Activated T-helper 1 cell treated with Interleukin-2 at 50 U/mL for 16 hours (primary cell): ENCODE measurements at places on chromosomes 1 and 21.

DNA sequence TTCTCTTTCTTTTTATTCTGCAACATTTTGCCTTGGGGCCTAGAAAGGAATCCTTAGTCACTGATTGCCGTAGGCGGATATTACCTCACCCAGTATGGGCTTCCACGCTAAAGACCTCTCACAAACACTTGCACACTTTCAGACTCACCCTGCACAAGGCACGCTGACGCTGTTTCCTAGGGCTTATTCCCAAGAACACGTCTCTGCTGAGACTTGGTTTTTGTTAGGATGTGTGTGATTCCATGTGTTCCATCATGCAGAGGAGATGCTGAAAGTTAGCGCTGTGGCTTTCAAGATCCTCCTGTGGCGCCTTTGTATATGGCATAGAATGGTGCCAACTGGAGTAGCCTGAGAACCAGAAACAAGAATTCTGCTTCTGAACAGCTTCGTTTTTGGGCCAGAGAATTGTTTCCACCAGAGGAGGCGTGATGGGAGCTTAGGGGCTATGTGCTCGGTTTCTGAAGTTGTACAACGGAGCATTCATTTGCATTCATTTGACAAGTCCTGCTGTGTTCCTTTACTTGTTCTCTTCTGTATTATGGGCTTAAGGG is 297.0 kb downstream of the DISC1 start:
- no peak for DNase-seq

GRCh38 chr1:19369396-19370090 is 57.4 kb downstream of the SLC66A1 start:
- DNase-seq: no peak

DNA sequence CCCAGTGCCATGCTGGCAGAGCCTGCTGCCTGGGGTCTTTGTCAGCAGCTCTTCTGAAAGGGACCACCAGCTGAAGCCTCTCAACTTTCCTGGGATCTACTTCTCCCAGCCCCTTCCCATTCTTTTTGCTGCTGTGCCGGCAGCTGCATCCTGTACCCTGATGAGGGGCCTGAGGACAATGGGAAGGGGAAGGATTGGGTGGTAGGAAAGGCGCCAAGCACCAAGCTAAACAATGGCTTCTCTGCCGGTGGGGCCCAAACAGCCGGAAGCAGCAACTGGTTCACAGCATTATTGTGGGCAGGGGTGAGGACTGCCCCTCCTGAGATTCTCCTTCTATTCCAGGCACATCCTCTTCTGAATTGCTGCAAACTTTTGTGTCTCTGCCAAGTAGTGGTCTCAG is 5.0 kb upstream of the EFCAB14 start:
- DNase-seq: no peak

GRCh38 chr1:76833151-76833550 is 34.1 kb upstream of the ST6GALNAC5 start:
- DNase-seq: no peak

DNA sequence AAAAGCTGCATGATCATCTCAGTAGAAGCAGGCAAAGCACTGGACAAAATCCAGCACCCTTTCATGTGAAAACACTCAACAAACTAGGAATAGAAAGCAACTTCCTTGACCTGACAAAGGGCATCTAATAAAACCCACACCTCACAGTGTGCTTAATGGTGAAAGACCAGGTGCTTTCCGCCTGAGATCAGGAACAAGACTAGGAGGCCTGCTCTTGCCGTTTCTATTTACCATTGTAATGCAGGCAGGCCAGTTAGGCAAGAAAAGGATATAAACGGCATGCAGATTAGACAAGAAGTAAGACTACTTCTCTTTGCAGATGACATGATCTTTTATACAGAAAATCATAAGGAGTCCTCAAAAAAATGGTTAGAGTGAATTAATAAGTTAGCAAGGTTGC is 37.2 kb downstream of the SLC37A1 start:
- no peak for DNase-seq

GRCh38 chr1:42335809-42336518 is 929 bp upstream of the FOXJ3 start:
- DNase-seq: no peak

- no peak for DNase-seq
Measured at GRCh38 chr1:94385308-94385929, 32.8 kb upstream of the ABCD3 start.

GRCh38 chr1:84163123-84163931 is 19.3 kb downstream of the PRKACB start:
- no peak for DNase-seq

DNA sequence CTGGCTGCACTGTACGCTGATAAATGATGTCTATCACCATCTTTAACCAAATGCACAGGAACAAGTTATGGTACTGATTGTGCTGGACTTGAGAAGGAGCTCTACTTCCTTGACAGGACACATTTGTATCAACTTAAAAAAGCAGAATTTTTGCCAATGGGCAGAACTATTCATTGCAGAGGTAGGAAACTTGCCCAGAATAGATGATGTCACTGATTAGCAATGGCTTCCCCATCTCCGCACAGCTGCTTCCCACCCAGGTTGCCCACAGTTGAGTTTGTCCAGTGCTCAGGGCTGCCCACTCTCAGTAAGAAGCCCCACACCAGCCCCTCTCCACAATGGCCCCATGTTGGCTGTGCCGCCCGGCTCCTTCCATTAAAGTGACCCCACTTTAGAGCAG is 33.4 kb downstream of the CAPN2 start:
- no peak for DNase-seq

GRCh38 chr21:39655589-39655988 is 42.8 kb downstream of the B3GALT5 start:
- no peak for DNase-seq

DNA sequence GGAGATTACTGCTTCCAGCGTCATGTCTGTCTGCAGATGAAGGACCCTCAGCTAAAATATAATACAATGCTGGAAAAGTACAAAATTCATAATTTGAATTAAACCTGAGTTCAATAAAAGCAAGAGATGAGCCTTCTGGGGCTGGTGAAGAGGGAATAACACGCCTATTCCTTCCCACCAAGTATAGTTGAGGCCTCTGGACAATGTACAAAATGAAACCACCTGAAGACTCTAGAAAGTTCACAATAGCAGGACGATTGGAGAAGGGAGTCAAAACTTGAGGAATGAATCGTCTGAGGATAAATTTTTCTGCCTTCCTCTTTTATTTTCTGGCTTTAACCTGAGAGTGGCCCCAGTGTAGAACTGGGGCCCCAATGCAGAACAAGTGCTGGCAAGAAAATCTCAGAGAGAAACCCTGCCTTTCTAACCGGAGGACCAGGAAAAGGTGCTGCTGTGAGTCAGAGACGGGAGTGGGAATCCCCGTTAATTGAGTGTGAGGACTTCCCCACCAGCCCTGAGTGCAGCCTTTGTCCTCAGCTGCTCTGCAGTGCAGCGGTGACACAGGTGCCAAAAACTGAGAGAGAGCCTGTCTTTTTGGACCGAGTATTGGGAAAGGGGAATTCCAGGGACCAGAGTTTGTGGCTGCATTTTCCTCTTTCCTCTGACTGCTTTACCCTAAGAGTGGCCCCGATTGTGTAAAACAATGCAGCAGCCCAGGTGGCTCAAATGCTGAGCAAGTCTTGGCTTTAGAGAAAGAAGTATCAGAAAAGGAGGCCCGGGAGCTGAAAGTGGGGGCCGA is 264.9 kb downstream of the DYRK1A start:
- DNase-seq: no peak
